Thoracic aorta endothelial cell (primary cell): ENCODE measurements at places on chromosomes 11 and 22. TPM values are rescaled to one million over a fixed set of nuclear protein-coding genes. Genes with fewer than 3 reads are reported as not detected.

FHIP1B gene
- 14.0 and 18.2 TPM in 2 replicates for total RNA-seq

ACR gene
- 0.80 and 0.93 TPM in 2 replicates for total RNA-seq

IRAG1 gene
- 0.13 and 0.36 TPM in 2 replicates for total RNA-seq

YAP1 gene
- 34.3 and 57.7 TPM in 2 replicates for total RNA-seq

OR4C5 gene
- not detected in 2 replicates for total RNA-seq

ZNF70 gene
- total RNA-seq, result 5.6 and 6.3 TPM in 2 replicates

NAP1L4 gene
- total RNA-seq, result 169 and 203 TPM in 2 replicates
